ENCODE measurements at places on chromosomes 1 and 21.

- DNase-seq = no peak
Observed at GRCh38 chr1:55334160-55334559, 119.0 kb upstream of the USP24 start.

DNA sequence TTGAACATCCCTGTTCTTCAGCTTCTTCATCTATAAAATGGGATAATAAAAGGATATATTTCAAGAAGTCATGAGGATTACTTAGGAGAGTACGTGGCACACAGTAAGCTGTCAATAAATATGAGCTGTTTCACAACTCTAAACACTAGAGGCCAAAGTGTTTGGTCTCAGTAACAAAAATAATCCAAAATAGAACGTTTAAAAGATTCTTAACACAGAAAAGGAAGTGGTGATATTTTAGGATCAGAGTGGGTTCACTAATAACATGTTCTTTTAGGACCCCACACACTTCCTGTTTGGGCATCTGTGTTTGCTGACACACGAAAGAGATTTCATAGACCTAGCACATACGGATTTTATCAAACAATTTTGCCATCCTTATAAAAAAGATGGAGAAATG, 32.9 kb downstream of the TNFSF18 start:
- DNase-seq = no peak

DNA sequence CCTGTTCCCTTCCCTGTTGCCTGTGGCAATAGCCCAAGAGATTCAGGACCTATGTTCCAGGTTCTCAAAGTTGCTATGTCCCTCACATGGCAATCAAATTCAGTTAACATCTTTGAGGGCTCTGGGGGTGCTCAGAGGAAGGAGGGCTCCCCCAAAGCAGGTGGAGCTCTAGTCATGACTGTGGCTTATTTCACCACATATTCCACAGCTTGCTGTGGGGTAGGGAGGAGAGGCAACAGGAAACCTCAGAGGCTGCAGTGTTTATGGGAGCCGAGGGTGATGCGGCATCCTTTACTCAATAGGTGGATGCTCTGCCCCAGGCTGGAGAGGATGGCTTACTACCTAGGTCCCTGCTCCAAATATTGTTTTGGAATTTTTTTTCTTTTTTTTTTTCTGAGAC, 1.2 kb upstream of the MKNK1 start:
- no peak for DNase-seq

- DNase-seq = no peak
Observed at GRCh38 chr1:25703041-25703440, 86.5 kb downstream of the MAN1C1 start.

GRCh38 chr1:241770115-241770514, 77.9 kb upstream of the EXO1 start:
- DNase-seq = no peak

DNA sequence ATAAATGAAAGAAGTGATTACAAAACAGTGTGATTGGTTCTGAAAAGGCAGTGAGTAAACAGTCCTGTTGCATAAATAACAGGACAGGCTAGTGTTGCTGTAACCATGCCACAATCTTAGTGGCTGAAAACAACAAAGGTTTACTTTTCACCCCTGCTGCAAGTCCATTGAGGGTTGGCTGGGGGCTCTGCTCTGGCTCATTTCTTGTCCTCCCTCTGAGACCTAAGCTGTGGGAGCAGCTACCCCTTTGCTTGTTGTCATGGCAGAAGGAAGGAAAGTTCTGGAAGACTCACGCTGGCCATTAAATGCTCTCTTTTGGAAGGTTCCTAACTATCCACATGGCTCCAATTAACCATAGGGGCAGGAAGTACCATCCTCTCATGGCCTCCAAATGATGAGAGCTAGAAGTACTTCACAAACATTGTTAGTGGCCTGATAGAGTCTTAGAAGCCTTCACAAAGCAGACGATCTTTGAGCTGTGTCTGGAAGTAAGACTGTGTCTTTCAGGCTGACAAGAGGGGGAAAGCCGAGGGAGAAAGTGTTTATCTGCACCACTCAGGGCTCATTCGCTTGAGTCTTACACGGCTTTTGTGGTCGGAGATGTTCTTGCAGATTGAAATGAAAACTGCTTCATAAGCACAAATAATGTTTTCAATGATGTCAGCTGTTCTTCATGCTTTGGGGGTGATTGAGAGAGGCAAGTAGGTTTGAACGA, 11.9 kb downstream of the RCSD1 start:
- no peak for DNase-seq

DNA sequence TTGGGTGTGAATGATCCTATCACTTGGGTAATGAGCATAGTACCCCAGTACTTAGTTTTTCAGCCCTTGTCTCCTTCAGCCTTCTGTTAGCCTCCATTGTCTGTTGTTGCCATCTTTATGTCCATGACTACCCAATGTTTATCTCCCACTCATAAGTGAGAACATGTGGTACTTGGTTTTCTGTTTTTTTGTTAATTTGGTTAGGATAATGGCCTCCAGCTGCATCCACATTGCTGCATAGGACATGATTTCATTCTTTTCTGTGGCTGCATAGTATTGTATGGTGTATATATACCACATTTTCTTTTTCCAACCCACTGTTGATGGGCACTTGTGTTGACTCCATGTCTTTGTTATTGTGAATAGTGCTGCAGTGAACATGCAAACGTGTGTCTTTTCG, 39.6 kb upstream of the GPR52 start:
- DNase-seq = no peak

GRCh38 chr1:74775735-74776134, 42.8 kb downstream of the TYW3 start:
- no peak for DNase-seq

DNA sequence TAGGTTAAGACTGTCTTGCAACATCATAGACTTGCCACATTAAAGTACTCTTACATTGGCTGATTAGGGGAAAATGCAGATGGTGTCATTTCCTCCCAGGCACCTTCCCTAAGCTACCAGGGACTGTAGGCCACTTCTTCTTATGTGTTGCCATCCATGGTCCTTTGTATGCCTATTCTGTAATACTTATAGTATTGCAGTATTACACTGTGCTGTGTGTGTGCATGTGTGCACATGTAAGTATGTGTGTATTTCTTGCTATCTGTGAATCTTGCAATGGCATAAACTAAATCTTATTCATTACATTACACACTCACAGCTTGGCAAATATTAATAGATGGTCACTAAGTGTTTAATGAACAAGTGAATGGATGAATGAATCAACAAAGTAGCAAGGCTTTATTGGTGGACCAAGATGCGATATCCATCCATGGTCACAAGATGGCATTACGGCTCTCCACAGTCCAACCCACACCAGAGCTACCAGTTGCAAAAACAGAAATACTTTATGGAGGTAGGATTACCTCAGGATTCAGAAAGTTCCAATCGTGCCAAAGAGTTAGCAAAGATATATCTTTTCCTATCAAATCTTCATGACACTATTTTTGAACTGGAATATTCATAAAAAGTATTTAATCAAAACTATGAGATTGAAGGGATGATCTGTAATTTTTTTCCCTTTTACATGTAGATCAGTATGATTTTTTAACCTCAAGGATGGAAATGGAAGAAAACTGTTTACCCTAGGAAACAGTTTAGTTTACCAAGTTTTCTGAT, 160.2 kb downstream of the DENND1B start:
- DNase-seq = no peak

DNA sequence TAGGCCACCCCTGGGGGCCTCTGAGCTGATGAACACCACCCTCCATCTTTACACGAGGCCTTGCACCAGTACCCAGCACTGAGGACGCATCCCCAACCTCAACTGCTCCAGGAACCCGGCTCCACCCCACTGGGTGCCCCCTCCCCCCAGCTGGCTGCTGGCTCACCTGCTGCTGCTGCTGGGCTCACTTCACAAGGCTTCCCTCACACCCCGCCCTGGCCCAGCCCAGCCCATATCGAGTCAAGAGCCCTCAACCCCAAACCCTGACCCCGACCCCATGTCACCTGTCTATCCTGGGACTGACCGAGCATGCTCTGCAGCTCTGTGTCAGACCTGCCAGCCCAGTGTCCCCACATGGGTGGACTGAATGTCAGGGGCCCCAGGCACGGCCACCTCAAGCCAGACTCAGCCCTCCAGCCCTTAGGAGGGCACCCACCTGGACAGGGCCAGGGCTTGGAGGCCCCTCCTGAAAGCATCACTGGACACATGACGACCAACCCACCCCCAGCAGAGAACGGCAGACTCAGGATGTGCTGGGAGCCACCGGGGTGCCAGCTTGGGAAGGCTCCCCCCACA, 21.4 kb downstream of the WNT9A start:
- no peak for DNase-seq

DNA sequence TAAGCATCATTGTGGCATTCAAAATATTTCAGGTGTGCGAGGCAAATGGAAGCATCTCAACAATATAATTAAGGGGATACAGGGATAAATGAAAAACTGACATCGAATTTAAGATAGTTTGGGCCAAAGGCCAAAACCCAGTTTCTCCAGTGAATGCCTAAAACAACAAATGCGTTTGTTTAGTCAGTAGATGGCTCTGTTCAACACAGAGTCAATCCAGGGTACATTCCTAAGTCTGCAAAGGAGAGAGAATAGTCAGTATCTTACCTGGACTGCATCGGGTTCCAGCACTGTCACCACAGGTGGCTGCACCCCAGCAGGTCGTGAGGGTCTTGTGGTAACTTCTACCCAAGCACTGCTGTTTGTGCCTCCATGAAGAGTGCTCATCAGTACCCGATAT, 321.1 kb downstream of the KCTD3 start:
- DNase-seq = no peak

- no peak for DNase-seq
Observed at GRCh38 chr1:30613188-30613587, 110.2 kb downstream of the MATN1 start.

DNA sequence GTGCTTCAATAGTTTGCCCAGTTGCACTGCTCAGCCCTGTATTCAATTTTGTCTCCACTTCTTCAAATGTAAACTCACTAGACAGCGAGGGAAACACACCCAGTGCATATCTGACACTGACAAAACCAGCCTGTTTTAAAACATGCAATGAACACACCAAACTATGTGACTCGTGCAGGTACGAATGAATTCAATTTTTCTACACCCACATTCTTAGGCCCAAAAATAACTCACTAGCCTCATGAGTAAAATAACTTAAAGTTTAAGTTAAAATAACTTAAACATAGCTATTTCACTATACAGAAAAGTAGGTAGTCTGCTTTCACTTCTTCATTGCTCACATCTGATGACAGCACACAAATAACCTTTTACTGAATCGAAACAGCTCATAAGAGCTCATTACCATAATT, 21.1 kb downstream of the TTC13 start:
- DNase-seq = no peak
